ENCODE measurements at places on chromosomes 2 and 18.

GRCh38 chr18:8703781-8704301, 1.5 kb upstream of the MTCL1 start:
- DNase-seq, result no peak

DNA sequence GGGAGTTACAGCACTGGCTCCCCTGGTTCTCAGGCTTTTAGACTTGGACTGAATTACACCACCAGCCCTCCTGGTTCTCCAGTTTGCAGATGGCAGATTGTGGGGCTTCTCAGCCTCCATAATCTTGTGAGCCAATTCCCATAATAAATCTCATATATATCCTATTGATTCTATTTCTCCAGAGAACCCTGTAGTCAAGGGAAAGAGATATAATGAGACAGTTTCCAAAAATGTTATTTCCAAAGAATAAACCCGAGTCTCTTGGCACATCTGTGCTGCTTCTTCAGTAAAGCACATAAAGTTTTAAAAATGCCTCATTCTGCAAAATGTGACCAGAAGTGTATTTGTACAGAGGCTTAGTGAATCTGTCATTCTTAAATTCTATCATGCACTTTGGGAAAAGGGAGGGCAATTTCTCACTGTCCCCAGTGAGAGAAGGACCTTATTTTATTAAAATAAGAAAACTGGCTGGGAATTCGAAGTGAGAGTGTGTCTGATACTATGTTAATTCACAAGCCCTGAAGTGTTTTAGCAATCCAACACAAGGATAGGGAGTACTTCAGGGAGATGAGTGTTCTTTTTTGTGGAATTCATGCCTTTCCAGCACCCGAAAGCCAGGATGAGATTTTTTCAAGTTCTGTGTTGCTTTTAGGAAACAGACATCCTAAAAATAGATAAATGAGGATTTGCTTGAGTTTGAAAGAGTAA, 282.4 kb upstream of the CHAC2 start:
- DNase-seq, result no peak

- DNase-seq, result no peak
Observed at GRCh38 chr18:36314754-36315153, 17.2 kb downstream of the FHOD3 start.

DNA sequence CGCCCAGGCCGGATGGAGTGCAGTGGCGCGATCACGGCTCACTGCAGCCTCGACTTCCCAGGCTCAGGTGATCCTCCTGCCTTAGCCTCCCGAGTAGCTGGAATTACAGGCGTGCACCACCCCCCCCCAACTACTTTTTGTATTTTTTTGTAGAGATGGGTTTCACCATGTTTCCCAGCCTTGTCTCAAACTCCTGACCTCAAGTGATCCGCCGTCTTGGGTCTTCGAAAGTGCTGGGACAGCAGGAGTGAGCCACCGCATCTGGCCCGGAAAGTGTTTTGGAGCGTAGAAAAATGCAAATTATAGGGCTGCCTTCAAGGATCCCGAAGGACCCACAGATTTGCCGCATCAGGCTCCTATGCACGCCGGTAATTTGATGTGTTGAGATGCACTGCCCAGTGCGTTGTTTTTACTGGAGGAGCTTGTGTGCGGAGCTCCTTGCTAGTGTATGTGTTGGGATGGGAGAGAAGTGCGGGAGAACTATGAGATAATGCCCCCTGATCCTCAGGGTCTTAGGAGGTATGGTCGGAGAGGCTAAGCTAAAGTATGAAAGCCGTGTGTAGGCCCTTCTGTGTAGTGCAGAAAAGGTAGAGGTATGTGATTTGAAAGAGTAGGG, 1.2 kb upstream of the CLASP1 start:
- no peak for DNase-seq

DNA sequence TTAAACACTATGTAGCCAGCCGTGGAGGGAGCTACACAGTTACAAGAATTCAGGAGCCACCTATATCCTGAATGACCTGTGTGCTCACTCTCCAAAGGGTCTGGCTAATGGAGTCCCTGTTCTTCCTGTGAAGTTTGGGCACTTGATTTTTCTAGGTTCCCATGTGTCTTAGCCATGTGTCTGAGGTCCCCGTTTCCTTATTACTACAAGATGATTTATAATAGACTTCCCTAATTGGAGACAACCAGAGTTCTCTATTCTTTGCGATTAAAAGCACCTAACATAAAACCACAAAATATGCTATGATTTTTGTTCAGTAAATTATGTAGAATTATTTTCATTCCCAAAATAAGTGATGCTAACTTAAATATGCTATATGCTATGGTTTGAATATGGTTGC, 83.4 kb downstream of the PDK1 start:
- DNase-seq, result no peak

DNA sequence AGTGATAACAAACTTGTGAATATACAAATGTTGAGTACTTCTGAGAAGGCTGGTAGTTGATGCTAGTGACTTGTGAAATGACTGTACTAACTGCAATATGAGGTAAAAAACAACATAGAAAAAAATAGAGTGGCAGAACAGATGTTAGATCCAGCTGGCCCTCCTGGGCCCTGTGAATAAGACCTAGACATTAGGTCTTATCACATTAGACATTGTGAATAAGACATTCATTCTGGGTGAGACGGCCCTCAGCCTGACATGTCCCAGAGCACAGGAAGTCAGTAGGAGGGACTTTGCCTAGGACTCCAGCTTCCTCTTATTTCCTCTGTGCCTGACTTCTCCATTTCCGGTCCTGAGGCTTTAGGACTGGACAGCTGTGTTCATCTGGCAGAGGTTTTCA, 22.9 kb downstream of the DOK1 start:
- DNase-seq, result no peak

GRCh38 chr2:192151853-192152252, 42.9 kb downstream of the TMEFF2 start:
- peak; percentile 67 for DNase-seq

DNA sequence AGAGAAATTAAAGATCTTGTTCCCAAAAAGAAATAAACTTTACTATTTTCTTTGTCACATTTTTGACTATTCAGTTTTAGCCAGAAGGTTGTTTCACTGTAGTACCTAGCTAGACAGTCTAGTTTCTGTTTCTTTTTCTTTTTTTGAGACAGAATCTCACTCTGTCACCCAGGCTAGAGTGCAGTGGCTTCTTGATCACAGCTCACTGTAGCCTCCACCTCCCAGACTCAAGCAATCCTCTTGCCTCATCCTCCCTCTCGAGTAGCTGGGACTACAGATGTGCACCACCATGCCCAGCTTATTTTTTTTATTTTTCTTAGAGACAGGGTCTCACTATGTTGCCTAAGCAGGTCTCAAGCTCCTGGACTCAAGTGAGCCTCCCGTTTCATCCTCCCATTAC, 2.2 kb downstream of the RBM45 start:
- no peak for DNase-seq

DNA sequence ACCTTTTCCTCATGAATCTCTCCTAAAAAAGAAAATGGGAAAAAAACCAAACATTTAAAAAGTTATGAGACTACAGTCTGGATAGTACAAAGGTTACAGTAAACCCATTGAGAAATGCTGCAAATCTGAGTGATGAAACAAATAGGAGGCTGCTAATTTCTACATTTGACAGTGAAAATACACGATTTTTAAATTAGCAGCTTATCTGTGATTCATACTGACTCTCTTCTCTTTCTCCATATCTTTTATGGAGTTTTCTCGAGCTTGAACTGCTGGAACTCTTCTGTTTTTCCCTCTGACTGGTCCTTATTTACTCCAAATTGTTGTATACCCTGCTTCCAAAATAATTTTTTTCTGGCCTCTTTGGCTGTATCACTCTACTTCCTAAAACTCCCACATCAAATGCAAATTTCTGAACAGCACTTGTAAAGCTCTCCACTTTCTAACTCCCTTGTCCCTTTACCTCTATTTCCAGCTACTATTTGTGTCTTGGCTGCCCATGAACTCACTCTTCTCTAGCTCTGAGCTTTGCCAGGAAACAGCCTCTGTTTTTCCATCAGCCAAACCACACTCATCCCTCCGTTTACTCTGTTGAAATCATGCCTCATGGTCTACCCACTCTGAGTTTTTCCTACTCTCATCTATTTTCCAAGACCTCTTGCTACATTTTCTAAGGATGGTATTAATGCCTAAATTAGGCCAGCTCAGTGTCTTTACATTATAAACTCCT, 73.7 kb downstream of the RBMS1 start:
- no peak for DNase-seq

GRCh38 chr2:85437488-85438200, 19.1 kb downstream of the SH2D6 start:
- DNase-seq, result peak; percentile 55
